Right lung (tissue), 10 donors: ENCODE measurements at places on chromosomes 5 and 9. TPM values are rescaled to one million over a fixed set of nuclear protein-coding genes. Genes with fewer than 3 reads are reported as not detected.
A peak's percentile ranks its signal among the peaks of the same experiment; 100 is the strongest.

The ARL14EPL gene
- polyA plus RNA-seq: not detected

The PCSK5 gene
- 13.3 TPM for polyA plus RNA-seq

The PLK2 gene
- 288 TPM for polyA plus RNA-seq

The PPP3R2 gene
- not detected for polyA plus RNA-seq

The MCTP1 gene
- 5.5 TPM for polyA plus RNA-seq

The PAM gene
- polyA plus RNA-seq: 147 TPM

The FAXDC2 gene
- polyA plus RNA-seq: 46.1 TPM

The HSPB3 gene
- polyA plus RNA-seq: not detected

The ARSB gene
- 16.9 TPM for polyA plus RNA-seq

The SKP1 gene
- 538 TPM for polyA plus RNA-seq

The CD14 gene
- polyA plus RNA-seq: 16.8 TPM

The PHF24 gene
- 0.54 TPM for polyA plus RNA-seq

The PCDHAC1 gene
- 0.24 TPM for polyA plus RNA-seq

The DNAJC25 gene
- polyA plus RNA-seq: 14.0 TPM

The IL3 gene
- not detected for polyA plus RNA-seq

DNA sequence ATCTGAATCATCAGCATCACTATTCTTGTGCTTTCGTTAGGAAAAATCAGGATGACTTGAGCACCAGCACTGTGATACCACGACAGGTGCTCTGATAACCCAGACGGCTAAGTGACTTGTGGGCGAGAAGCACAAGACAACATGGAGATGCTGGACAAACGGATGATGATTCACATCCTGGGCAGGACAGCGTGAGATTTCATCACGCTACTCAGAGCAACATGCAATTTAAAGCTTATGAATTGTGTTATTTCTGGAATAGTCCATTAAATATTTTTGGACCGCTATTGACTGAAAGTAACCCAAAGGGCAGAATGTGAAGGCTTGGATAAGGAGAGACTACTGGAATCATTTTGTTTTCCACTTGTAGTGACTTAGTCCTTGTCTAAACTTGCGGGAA is 114.8 kb upstream of the DAPK1 start:
- no peak for DNase-seq

DNA sequence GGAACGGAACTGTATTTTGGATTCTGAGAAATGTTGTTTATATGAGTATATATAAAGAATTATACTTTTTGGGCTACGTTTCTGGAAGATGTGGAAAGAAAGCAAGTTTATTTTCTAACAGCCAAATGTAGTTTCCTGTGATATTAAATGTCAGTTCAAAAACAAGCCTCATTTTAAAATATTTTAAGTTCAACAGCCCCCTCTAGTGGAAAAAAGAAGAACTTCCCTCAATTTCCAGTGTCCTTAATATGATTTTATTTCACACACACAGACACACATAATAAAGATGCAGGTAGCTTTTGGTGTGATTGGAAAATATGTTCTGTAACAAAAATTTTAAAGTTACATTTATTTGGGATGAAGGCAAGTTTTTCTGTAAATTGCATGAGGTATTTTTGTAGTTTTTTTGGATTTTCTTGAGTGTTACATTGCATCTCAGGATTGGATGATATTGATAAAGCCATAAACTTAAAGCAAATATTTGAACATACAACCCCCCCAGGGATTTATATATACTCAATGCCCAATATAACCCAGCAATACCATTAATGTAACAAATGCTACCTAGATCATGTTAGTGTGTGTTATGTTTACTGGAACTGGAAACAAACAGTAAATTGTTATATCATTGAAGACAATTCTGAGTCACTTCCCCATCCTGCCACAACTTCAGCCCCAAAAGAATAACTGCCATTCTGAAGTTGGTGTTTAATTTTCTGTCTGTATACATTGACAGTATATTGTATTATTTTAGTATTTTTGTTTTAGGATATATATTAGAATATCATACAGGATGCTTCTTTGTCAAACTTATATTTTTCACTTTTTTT is 54.0 kb downstream of the CCDC171 start:
- DNase-seq: peak; percentile 30

GRCh38 chr5:113059232-113060040 is 82.8 kb downstream of the DCP2 start:
- DNase-seq: no peak

DNA sequence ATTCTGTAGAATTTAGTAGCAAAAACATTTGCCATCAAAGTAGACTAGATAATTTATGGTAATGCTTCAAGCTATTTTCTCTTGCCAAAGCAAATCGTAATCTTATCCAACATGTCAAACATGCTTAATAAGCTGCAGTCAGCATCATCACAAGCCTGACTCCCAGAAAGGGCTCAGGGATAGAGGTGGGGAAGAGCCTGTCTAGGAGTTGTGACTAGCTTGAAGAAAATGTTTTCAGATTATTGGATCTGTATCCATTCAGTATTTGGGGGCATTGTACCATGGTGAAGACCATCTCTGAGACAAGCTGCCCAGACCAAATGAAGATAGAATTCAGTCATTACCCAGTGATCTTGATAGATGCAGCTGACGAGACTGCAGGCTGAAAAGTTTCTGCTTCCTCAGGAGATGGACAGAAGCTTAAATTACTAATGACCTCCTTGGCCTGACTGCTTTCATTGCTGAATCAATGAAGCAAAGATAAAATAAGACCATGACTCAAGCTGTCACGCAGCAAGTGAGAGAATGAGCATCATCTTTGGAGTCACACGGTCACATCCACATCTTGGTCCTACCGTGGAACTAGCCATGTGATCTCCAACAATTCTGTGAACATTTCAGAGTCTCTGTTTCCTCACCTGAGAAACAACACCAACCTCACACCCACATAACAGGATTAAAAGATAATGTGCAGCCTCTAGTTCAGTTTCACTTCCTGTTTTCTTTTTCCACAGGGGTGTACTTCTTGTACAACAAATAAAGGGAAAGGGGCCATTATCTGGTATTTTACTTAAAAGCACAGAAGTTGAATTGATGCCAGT is 9.4 kb downstream of the ERAP2 start:
- no peak for DNase-seq

- no peak for DNase-seq
These were observed 45.1 kb downstream of the C9orf50 start for GRCh38 chr9:129575818-129576217.

GRCh38 chr5:169085636-169086035 is 215.3 kb downstream of the SLIT3 start:
- no peak for DNase-seq

DNA sequence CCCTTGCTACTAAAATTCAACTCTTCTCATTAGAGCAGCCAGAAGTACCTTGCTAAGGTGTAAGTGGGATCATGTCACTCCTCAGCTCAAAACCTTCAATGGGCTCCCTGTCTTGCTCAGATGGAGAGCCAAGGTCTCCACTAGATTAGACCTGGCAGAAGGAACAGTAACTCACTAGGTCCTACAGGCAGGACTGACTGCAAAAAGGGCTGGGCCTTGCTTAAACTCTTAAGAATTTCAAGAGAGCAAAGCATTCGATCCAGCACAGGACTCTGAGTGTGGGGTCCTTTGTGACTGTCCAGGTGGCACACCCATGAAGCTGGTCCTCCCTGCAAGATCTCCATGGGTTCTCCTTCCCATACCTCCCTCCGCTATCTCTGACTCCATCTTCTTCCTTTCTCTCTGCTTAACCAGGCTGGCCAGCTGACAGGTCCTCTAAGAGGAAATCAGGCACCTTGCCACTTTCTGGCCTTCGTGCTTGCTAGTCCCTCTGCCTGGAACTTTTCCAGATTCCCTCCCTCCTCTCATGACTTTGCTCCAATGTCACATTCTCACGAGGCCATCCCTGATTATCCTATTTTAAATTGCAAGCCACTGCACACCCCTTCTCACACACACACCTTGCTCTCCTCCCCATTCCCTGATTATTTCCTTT is 70.2 kb downstream of the BASP1 start:
- no peak for DNase-seq

GRCh38 chr9:94706922-94707321 is 19.6 kb upstream of the AOPEP start:
- DNase-seq: no peak

GRCh38 chr5:109880907-109881685 is 191.4 kb downstream of the MAN2A1 start:
- DNase-seq: no peak

DNA sequence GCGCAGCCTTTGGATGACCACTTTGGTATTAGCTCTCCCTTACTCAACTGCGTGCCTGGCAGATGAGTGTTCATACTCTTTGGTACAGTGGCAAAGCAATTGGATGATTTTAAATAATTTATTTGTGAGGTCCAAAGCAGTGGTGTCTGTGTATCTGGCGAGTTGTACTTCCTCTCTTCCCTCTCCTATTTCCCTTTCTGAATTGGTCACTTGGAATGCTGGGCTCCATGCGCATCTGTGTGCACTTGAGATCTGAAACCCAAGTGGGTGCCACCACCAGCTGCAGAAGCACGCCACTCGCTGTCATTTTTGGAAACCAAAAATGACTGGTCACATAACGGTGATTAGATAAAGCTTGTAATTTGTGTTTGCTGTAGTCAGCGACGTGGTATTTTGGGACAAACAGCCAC is 386.0 kb upstream of the KLF4 start:
- no peak for DNase-seq

- DNase-seq: no peak
These were observed 970.2 kb upstream of the COX7C start for GRCh38 chr5:85647349-85648127.

GRCh38 chr5:55149308-55149795 is 10.6 kb upstream of the GPX8 start:
- no peak for DNase-seq

DNA sequence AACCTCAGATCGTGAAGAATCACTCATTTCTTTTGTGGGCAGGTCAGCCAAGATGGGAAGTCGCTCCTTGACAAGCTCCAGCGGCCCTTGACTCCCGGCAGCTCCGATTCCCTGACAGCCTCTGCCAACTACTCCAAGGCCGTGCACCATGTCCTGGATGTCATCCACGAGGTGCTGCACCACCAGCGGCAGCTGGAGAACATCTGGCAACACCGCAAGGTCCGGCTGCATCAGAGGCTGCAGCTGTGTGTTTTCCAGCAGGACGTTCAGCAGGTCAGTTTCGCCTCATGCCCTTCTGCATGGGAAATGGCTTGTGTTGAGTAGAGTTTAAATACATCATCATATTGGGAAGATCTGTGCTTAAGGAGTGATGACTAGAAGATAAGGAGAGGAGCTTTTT is 173.3 kb downstream of the TRIO start:
- DNase-seq: peak; percentile 55

GRCh38 chr9:137176302-137177182 is 4.7 kb upstream of the TMEM210 start:
- no peak for DNase-seq

DNA sequence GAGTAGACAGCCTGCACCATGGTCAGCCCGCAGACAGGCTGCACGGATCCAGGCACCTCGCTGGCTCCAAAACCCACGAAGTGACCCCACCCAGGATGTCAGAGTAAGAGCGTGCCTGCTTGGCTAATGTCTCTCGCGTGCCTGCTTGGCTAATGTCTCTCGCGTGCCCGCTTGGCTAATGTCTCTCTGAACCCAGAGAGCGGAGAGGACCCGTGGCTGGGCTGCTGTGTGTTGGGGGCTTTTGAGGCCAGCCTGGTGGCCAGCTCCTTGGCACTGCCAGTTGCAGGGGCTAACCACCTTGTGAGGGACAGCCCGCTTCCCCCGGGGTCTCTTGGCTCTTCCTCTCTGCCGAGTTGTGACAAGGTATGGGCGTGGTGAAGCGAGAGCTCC is 8.9 kb upstream of the RXRA start:
- no peak for DNase-seq

GRCh38 chr9:71928376-71928775 is 16.9 kb downstream of the C9orf85 start:
- no peak for DNase-seq

GRCh38 chr5:31443572-31443971 is 88.3 kb downstream of the DROSHA start:
- DNase-seq: no peak

DNA sequence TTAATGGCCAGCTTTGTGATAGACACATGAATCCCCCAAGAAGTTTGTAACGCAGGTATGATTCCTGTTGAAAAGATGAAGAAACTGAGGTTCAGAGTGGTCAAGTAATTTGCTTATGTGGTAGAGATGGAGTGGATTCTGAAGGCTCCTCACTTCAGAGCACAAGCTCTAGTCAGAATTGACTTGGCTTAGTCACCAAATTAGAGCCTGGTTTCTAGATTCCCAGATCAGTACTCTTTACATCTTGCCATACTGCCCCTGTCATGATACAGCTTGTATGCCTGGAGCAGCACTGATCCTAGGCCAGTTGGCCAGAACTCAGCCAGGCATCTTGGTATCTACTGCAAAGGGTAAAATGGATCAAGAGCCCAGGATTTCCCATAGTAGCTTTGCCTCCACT is 284.4 kb upstream of the RFX3 start:
- no peak for DNase-seq

DNA sequence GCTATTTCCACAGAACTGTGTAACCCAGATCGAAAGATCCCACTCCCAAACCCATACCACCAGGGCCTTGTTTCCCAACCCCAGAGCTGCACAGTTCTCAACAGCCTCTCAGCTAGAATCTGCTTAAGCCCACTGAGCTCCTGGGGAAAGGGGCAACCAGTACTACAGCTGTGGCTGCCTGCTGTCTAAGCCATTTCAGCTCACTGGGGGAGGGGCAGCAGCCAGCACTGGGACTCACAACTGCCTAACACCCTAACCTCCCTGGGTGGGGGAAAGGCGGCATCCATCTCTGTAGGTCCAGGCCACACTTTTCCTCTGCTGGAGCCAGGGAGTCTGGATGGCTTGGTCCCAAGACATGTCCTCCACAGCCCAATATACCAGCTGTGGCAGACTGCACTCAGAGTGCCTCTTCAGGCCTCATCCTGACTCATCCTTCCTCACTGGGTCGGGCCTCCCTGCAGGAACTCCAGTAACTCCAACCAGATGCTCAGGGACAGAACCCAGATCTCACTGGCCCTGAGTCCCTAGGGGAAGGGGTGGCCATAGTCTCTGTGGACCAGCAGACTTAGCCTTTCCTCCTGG is 241.4 kb downstream of the HINT1 start:
- DNase-seq: no peak

DNA sequence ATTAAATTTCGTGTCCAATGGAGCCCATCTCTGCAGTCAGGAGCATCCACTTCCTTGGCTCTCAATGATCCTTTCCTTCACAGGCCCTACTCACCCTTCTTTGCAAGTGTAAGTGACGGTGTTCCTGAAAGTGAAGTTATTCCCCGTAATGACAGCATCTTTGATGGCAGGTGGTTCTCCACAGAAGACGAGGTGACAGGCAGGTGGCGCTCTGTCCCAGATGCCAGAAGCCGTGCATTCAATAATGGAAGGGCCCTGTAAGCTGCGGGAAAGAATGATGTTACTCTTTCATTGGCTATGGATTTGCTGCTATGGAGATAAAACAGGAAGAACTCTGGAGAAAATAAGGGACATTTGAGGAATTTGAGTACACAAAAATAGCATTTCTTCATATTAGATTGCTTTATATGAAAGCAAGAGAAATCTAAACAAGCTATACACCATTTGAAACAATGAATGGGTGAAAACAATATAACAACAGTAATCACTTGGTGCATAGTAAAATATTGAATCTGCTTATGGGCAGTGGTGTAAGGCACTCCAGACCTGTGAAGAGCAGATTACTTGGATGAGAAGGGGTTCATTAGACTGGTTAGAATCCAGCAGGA is 89.9 kb upstream of the TXNDC8 start:
- no peak for DNase-seq

- no peak for DNase-seq
These were observed 796.3 kb downstream of the MAT2B start for GRCh38 chr5:164301708-164302107.
